ENCODE measurements at places on chromosomes 7 and 10.
A peak's percentile ranks its signal among the peaks of the same experiment; 100 is the strongest.

- peak; percentile 41 for DNase-seq
Observed at GRCh38 chr7:122304319-122304975, at the start of gene FEZF1. Gene FEZF1 (minus strand): TSS chr7:122304750. CDS start chr7:122304437, 313 bp downstream.

DNA sequence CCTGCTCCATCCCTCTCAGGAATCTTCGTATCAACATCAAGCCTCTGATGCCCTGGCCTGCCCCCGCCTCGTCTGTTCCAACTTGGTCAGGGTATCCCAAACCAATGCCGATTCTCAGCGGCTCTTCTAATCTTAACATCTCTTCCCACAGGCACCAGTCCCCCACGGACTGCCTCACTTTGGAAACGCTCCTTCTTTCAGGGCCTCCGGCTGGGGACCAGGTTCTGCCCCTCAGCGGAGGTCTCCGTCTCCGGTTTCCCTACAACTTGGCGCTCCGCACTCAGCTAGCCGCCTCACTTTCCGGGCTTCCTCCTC is 488 bp downstream of the ABCF2 start:
- DNase-seq: no peak

- DNase-seq: no peak
Observed at GRCh38 chr10:69972981-69973397, 79.7 kb upstream of the MACROH2A2 start.

DNA sequence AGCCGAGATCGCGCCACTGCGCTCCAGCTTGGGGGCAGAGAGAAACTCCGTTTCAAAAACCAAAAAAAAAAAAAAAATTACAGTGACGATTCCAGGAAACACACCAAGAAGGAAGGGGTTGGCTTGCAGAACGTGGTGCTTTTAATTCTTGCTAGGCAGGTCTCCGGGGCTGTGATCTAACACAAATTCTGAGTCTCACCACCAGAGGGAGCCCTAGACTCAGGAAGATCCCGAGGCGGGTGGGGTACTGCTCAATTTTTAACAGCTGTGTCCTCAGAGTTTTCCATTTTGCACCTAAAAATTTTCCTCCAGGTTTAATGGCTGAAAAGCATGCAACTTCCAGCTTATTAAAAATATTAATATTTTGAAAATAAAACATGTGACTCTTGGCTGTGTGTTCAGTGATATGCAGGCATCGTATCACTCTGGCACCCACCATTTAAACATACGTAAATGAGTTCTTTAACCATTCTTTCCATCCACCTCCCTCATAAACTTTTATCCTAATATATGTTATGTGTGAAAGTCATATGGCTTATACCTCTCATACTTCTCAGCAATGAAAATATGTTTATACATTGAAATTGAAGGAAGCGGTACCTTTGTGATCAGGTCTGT is 26.5 kb upstream of the NUB1 start:
- peak; percentile 52 for DNase-seq

GRCh38 chr7:151540146-151540545 is 20.5 kb upstream of the RHEB start:
- no peak for DNase-seq

- DNase-seq: no peak
Observed at GRCh38 chr7:110888641-110889040, 202.3 kb upstream of the LRRN3 start.

DNA sequence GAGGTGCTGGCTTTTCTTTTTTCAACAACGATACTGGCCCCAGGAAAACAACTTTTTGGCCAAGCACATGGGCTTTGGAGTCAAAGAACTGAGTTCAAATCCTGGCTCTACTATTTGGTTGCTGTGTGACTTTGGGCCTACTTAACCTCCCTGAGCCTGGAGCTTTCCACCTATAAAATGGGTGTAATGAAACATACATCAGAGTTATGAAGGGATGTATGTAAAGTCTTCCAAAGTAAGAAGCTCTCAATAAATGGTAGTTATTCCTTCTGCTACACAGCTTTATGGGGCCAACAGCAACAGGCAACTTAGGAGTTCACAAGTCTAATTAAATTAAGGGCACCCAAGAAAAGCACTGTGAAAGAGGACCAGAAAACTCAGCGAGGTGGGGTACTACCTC is 33.0 kb downstream of the ZNF777 start:
- DNase-seq: no peak

DNA sequence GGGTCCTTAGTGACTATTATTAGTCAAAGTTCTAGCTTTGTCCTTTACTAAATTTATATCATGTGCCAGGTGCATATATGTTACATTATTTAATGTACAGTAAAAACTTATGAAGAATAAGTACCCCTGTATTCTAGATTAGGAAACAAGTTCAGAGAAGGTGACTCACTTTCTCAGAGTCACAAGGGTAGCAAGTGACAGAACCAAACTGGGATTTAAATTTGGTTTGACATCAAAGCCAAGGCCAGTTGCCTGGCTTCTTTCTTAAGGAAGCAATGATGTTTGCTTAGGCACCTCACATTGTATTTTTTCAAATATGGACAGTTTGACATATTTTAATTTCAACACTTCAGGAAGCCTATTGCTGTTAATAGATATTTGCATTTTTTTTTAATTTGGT is 2.5 kb downstream of the LSM8 start:
- no peak for DNase-seq

DNA sequence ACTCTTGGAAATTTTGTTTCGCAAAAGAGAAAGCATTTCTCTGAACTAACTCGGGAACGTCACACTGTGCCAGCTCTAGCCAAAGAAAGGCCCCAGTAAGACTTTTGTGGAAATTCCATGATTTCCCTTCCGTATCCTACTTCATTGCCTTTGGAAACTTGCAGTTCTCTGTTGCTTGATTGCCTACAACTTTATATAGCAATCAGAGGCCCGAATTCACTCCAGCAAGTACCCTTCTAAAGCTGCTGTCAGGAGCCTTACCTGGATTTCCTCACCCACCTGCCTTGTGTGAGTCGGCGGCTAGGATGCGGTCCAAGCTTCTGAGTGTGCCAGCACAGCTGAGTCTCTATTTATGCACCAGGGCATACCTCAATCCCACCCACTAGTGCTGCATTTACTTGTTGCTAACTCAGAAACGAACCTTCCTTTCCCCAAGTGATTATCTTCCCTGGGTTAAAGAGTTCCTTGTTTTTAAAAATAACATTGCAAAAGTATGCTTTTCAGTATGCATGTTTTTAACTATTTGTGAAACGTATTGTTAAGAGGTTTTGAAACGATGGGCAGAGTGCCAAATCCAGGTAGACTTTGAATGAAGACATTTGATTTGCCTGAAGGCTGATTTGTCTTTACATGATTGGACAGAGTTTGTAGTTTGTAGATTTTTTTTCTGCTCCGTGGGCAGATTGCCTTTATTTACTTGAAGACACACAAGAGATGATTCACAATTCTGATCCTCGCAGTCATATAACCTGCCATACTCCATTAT is at the start of gene AGR2:
Gene AGR2 (minus strand): TSS at position 326 of the 766 bp plus-strand sequence. CDS start 3,203 bp downstream, outside the sequence.
- DNase-seq: no peak

DNA sequence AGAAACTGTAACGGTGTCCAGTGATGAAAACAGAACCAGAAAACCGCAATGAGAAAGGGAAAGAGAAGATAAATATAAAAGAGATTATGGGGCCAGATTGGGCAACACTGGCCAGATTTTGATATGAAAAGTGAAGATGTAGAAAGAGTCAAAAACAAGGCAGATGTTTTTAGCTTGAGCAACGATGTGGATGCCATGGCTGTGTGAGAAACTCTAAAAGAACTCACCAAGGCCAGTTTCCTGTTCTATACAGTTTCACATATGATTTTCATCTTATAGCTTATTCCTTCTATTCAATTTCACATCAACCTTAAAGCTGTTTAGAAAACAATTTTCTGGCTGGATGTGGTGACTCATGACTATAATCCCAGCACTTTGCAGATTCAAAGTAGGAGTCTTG is 36.3 kb downstream of the CSTF2T start:
- no peak for DNase-seq

DNA sequence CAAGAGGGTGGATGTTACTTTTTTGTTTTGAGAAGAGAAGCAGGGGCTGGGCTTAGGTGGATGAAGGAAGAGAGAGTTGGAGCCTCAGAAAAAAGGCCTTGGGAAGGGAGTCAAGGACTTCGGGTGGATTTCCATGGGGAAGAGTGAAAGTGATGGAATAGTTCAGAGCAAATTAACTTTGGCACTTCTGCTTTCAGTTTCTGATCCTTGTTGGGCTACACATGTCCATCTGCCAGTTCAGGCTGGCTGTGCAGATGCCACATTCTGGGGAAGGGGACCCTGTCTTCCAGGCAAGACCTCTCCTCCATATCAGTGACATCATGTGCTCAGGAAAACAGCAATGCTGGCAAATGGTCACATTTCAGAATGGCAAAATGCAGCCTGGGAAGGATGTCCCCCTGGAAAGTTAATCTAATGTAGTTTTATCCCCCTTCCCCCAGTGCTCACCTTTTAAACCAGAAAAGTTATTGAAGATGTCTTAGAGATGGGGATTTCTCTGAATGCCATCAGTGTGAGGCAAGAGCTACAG is 86.0 kb downstream of the WDFY4 start:
- no peak for DNase-seq
